Right ventricle myocardium superior (tissue), 1 donor: ENCODE measurements at places on chromosomes 2 and 18.

DNA sequence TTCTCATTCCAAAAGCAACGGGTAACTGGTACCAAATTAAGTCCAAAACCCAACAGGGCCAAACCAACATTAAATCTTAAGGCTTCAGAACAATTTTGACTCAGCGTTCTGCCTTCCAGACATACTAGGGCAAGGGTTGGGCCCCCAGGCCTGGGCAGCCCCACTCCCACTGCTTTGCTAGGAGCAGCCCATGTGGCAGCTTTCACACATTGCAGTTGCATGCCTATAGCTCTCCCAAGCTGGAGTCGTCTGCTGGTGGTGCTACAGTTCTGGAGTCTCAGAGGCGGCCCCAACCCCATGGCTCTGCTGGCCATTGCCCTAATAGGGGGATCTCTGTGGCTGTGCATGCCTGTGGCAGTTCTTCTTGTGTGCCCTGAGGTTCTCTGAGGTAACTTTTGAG, 37.6 kb upstream of the CD226 start:
- no peak for DNase-seq

GRCh38 chr2:73173781-73174180, 28.6 kb upstream of the NOTO start:
- DNase-seq, result no peak

DNA sequence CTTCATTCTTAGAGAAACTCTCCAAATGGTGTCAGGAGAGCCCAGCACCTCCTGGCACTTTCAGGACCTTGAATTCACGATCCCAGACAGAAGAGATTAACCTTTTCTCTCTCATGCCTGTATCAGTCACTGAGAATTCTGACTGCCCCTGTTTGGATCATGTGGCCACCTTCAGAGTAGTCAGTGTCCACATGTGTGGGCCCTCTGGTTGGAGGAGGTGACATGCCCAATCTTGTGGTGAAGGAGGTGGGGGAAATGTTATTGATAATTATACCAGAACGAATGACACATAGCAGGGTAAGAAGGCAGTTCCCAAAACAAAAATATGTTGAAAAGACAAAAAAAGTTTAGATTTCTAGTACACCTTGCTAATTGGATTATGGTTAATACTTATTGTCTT, 31.7 kb downstream of the UBXN4 start:
- no peak for DNase-seq

- no peak for DNase-seq
These were observed 16.2 kb downstream of the DLGAP1 start for GRCh38 chr18:4438938-4439337.

GRCh38 chr18:75364512-75365253, 62.8 kb downstream of the SMIM21 start:
- DNase-seq, result no peak

DNA sequence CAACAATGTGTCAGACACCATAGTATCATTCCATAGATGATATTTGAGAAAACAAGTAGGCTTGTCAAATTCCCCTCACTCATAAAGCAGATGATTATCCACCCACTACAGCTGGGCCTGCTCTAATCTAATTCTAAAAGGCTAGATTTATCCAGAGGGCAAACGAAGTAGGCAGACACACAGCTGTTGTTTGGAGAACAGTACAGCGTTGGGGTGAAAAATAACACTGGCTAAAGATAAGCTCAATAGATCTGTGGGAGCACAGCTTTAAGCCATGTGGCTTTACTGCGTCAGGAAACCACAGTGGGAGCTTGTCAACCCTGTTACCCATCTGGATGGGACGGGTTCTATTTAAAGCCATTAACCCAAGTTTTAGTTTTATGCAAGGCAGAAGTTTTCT, 48.9 kb upstream of the COBLL1 start:
- DNase-seq, result no peak

GRCh38 chr2:170533156-170533555, 182.0 kb upstream of the SP5 start:
- DNase-seq, result no peak

GRCh38 chr18:55470826-55471225, 117.2 kb downstream of the TCF4 start:
- DNase-seq, result no peak

GRCh38 chr2:171923206-171923605, 945 bp downstream of the HAT1 start:
- DNase-seq, result no peak

DNA sequence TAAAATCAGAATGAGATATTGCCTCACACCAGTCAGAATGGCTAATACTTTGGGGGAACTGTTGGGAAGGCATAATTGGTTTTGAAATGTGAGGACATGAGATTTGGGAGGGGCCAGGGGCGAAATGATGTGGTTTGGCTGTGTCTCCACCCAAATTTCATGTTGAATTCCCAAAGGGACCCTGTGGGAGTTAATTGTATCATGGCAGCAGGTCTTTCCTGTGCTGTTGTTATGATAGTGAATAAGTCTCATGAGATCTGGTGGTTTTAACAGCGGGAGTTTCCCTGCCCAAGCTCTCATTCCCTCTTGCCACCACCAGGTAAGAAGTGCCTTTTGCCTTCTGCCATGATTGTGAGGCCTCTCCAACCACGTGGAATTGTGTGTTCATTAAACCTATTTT, 59.6 kb downstream of the CSRNP3 start:
- no peak for DNase-seq

- no peak for DNase-seq
These were observed 102.9 kb upstream of the TGFA start for GRCh38 chr2:70656421-70657010.

DNA sequence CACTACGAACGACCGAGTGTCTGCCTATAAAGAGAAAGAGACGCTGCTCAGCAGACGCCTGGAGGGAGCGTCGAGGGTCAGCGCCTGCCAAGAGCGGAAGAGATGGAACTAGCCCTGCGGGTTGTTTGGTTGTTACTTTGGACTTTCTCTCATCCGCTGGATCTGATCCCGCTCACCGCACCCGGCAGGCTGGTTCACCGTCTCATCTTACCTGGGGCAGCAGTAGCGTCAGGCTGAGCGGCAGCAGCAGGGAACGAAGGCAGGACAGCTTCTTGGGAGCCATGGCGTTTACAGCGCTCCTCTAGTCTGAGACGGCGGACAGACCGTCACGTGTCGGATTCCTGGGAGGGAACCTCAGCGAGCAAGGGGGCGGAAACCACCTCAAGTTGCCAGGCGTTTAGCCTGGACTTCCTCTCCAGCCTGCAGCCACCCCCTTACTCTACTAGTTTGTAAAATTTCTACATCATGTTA, 1.9 kb downstream of the GLB1L start:
- DNase-seq, result peak; percentile 60

DNA sequence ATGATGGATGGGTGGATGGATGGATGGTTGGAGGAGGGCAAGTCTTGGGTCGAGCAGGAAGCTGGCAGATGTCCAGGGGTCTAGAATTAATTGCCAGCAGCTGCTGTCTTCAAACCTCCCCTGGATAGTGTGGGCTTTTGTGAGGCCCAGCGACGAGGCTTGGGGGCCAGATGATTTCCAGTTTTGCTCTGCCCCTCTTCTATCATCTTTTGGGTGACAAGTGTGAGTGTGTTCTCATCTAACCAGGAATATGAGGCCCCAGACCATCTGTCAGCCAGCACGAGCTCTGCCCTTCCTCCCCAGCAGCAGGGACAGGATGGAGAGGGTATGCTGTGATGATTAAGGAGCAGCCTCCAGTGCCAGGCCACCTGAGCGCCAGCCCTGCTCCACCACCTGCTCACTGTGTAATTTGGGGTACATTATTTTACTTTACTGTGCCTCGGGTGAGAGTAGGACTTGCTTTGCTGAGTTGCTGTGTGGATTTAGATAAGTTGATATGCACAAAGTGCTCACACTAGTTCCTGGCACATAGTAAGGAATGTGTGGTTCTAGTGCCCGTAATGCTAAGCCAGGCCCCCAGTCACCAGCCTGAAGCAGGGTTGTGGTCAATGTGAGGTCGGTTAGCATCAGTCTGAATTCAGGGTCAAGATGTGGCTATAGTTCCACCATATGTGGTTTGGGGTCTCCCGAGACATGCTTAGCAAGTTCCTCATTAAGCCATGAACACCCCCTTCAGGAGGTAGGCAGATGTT, 251.1 kb downstream of the CYP26B1 start:
- DNase-seq, result no peak

GRCh38 chr18:61236356-61237057, 96.7 kb upstream of the CDH20 start:
- DNase-seq, result no peak

GRCh38 chr2:12005886-12006681, 259.7 kb downstream of the LPIN1 start:
- no peak for DNase-seq

DNA sequence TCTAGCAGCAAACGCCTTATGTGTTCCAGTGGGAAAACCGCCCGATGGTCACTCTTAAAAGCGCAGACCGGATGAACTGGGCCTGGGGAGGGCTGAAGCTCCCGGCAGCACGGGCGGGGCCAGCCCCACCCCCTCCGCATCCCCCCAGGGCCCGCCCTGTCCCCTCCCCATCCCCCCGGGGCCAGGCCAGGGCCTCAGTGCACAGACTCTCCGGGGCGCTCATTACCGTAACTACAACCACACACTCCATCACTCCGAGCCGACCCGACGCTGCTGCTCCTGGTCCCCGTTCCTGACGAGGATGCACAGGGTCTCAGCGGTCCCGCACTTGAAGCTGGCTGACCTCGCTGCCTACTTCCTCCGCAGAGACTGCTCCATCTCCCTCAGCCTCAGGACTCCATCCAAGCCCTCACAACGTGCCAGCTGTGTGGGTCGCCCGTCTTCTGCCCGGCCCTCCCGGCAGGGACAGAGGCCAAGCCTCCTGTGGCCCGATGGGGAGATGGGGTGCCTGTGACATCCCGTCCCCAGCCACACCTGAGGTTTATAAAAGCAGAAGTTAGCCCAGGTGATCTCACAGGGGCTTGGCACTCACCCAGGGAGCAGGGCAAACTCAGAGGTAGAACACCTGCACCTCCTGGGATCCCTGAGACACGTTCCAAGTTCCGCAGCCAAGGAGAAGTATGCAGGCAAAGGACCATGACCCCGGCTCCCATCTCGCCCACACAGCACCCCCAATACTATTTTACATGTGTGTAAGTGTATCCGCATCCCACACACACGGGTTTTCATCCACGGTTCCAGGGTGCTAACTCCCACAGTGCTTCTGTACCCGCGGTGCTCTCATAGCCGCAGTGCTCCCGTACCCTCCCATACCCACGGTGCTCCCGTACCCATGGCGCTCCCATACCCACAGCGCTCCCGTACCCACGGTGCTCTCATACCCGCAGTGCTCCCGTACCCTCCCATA, 36.0 kb downstream of the SLC66A2 start:
- DNase-seq, result no peak

GRCh38 chr2:164933671-164934189, 21.6 kb downstream of the SLC38A11 start:
- no peak for DNase-seq

GRCh38 chr18:8721716-8722115, 16.4 kb downstream of the MTCL1 start:
- no peak for DNase-seq

- DNase-seq, result no peak
These were observed 48.9 kb downstream of the CHST9 start for GRCh38 chr18:27136208-27136535.

DNA sequence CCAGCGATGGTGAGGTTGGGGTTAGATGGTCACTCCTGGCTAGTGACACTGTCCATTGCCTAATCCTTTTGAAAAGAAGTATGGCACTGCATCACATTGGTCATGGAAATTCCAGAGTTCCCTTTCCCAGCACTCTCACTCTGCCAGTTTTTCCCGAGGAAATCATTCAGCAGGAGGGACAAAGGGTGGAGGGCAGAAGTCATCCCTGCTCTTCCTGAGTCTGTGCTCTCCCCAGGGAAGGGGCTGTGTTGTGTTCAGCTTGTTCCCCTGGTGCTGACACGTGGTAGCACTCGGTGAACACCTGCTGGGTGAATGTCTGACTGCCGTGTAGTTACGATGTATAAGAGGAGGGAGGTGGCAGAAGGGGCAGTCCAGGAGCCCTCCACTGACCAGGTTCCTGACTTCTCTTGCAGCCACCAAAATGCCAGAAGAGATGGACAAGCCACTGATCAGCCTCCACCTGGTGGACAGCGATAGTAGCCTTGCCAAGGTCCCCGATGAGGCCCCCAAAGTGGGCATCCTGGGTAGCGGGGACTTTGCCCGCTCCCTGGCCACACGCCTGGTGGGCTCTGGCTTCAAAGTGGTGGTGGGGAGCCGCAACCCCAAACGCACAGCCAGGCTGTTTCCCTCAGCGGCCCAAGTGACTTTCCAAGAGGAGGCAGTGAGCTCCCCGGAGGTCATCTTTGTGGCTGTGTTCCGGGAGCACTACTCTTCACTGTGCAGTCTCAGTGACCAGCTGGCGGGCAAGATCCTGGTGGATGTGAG, 21.6 kb downstream of the STEAP3 start:
- DNase-seq, result no peak

GRCh38 chr2:54065411-54065810, 50.0 kb upstream of the ACYP2 start:
- DNase-seq, result no peak

DNA sequence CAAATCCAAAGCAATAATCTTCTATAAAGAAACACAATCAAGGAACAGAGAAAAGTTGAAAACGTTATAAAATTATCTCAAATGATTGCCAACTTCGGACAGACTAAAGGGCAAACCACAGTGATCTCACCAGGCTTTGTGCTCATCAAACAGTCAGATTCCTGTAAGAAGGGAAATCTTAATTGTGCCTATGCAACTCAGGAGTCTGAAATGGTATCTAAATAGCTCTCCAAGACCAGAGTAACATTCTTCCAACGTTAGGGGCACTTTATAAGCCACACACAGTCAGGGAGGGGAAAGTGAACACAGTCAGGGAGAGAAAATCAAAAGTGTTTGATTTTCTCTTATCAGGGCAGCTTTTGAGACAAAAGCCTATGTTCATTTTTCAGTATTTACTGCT, 29.4 kb downstream of the PLEKHM3 start:
- no peak for DNase-seq

DNA sequence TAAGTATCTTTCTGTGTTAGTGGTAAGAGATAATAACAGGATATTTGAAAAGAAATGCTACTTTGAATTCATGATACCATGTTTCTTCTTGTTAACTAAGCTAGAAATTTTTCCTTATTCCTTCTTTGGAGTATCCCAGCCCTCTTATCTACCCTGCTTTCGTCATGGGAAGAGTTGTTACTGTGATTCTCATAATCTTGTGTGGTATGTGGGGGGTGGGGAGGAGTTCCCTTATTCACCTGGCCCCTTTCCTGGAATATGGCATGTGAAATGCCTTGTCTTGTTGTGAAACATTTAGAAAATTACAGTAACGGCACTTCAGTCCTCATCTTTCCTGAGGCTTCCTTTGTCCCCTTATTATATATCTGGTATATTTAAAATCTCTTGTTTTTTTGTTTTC, 129.9 kb downstream of the NCOA1 start:
- no peak for DNase-seq

DNA sequence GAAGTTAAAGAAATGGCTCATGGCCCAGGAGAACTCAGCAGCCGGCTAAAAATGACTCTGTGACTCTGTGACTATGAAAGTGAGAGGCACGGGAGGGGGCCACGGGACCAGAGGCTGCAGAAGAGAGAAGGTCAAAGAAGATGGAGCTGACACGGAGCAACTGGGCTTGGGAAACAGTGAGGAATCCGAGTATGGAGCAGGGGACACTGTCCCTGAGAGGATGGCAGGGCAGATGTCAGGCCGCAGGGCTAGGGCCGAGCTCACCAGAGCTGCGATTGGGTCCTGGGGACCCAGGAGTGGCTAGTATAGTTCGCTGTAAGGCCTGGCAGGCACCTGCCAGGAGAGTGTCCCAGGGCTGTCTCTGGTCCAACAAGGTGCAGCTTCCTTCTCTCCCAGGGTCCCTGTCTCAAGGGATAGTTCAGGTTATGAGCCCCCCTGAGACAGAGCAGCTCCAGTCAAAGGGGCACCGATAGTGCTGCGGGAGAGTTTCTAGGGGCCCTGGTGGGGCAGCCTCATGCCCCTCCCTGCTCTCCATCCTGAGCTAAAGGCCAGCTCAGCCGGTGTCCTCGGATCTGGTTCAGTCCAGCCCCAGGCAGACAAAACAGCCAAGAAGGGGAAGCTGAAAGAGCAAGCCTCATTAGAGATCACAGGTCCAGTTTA, 42.7 kb downstream of the CIB4 start:
- peak; percentile 22 for DNase-seq
